ENCODE measurements at places on chromosomes 7 and 10.
A peak's percentile ranks its signal among the peaks of the same experiment; 100 is the strongest.

DNA sequence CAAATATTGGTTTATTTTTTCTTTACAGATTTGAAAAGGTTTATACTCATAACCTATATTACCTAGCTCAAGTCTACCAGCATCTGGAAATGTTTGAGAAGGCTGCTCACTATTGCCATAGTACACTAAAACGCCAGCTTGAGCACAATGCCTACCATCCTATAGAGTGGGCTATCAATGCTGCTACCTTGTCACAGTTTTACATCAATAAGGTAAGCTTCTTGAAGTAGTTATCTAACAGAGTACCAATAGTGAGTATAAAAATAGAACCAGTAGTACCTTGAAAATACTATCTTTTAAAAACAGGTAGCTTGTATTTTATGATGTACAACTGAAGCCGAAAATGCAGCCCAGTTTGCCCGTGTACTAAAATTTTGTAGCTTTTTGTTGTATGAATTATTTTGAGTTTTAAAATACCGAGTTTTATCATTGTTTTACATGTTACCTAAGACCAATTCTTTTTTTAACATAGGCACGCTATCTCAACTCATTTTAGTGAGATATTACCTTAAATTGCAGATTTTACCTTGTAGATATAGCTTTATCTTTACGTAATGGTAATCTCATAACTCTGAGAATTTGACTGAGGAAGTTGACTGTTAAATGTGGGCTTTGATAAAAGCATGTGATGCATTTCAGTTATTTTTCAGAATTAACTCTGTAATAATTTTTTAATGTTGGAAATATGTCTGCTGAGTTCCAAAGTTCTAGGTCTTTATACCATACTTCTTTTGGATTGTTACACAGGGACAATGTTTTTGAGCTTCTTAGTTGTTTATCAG lies 17.3 kb downstream of the KIFBP start:
- no peak for DNase-seq

DNA sequence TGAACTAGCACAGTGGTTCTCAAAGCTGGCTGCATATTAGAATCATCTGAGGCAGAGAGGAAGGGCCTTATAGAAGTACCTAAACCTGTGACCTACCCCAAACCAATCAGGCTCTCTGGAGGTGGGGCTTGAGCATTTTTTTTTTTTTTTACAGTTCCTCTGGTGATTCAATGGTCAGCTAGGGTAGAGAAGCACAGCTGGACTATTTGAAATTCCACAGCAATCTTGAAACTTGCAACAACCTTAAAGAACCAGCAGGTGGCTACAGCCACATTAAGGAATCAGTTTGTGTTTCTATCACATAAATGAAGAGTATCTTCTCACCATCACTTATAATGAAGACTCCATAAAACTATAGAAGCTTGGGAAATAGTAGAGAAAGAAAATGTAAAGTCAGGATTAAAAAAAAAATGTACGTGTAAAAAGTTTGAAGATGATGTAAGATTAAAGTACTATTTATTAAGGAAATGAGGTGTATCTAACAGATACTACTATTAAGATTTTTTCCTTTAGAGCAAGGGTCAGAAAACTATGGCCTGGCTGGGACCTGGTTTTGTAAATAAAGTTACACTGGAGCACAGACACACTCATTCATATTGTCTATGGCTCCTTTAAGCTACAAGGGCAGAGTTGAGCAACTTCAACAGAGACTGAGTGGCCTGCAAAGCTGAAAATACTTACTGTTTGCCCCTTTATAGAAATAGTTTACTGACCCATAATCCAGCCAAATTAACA lies 3.8 kb downstream of the RTKN2 start:
- peak; percentile 73 for DNase-seq

- peak; percentile 54 for DNase-seq
Observed at GRCh38 chr10:14904316-14904732, 25.7 kb downstream of the SUV39H2 start.

DNA sequence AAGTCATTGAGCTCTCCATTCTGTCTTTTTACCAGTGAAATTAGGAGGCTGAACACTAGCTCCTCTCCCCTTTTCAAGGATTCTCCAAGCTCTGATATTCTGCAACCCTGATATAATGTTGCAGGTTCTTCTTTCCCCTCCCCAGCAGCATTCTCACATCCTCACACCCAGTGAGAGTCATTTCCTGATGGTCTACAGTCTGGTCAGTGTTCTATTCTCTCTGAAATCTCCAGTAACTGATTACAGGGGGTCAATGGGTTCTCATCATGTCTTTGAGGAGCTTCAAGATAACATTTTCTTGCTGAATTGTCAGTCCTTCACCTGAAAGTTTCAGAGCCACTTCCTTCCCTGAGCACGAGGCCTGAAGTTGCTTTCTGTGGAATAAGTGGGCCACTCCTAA lies 299.4 kb downstream of the PTEN start:
- peak; percentile 46 for DNase-seq

DNA sequence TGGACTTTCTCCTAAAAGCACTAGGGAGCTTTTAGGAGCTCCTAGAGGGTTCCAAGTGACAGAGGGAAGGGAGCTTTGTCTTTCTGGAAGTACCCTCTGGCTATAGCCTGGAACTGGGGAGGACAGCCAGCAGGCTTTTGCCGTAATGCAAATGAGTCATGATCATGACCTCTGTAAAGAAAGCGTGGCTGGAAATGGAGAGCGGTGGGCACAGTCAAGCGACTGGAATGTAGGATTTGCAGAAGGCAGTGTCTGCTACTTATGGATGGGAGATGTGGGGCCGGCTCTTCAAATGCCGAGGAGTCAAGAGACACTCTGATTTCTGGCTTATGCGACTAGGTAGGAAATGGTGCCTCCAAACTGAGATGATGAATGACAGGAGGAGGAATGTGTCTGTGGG lies 34.6 kb upstream of the PLPP4 start:
- no peak for DNase-seq

- no peak for DNase-seq
Observed at GRCh38 chr10:115772606-115773005, 500.4 kb downstream of the GFRA1 start.

DNA sequence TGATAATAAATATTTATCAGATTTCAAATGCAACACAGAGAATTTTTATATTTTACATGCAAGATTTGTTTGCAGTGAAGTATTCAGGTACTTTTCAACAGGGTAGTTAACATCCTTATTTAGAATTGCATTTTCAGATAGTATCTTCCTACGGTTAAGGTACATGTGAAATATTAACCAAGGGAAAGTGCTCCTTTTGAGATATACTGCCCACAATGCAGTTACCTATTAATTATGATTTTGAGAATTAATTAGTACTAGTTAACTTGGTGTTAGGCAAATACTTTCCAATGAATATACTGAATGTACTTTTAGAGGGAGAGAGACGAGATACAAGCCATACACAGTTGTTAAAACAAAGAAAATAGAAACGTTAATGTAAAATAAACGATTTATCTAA lies 206.2 kb upstream of the YAE1 start:
- DNase-seq: no peak

GRCh38 chr7:39761449-39761848 lies 138.1 kb downstream of the RALA start:
- no peak for DNase-seq

DNA sequence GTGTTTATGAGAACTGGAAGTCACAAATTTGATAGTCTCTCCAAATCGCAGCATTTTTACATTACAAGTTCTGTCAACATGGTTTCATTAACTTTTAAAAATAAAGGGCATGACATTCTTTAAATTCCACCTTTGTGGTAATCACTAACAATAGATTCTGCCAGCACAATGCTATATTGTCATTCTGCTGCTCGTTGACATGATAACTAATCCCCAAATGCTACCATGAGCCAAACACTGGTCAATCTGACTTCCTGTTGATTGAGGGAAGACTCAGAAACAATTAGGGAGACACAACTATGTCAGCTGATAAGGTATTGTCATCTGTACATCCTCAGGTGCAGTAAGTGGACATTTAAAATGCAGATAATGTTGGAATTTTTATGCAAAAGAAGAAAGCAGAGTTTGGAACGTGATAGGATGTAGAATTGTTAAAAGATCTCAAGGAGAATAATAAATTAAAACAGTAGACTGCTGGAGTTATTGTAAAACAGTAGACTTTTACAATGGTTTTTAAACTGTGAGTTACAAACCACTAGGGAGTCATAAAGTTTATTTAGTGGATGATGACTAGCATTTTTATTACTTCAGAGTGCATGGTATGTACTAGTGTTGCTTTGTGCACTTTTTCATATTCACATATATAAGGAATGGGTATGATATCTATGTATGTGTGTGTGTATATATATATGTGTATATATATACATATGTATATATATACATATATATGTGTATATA lies 126.4 kb upstream of the DKK1 start:
- no peak for DNase-seq

- DNase-seq: no peak
Observed at GRCh38 chr7:54898659-54899340, 120.0 kb upstream of the EGFR start.

DNA sequence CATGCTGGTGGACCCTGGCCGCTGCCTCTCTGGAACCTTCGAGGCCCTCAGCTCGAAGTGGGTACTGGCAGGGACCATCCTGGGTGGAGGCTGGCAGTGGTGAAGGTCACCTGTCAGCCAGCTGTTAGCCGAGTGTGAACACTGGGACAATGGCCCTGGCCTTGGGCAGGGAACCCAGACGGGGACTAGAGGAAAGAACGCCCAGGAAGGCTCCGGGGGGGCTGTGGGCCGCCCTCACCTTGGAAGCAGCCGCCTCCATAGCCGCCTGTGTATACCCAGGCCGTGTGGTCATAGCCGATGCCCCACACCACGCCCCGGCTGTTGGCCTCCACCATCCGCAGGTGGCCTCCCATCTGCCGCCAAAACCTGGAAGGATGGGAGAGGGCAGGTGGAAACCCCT lies 17.6 kb downstream of the BHLHA15 start:
- DNase-seq: no peak

DNA sequence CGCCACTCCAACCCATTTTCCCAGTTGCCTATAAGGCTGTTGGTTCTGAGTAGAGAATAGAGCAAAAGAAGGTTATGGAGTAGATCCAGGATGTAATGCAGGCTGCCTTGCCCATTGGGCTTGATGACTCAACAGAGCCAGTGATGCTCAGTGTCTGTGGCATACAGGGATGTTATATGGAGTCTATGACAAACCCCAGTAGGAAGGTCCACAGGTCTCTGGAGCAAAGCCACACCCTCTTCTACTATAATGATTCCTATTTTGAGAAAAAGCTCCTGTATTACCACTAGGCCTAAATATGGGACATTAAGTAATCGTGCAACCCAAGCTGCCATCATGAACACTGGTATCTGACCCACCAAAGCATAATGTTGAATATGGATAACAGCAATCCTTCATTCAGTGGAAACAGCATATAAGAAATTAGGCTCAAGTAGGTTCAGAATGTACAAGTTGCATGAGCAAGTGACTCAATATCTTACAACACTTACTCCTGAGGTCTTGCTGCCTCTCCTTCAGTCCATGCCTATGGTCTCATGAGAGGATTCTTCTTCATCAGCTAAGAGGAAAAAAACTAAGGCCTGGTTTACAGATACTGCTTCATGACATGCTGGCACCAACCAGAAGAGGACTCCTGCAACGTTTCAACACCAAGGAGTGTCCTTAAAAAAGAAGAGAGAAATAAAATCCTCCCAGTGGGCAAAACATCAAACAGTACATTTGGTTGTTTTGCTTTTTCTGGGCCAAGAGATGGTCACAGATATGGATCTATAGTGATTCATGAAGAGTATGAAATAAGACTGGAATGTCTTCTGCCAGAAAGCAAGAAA lies 14.8 kb upstream of the FHIP2A start:
- DNase-seq: no peak

GRCh38 chr10:42953684-42954674 lies 122.9 kb upstream of the RET start:
- DNase-seq: no peak

GRCh38 chr10:110577056-110577455 lies 9.6 kb downstream of the SMC3 start:
- no peak for DNase-seq

- no peak for DNase-seq
Observed at GRCh38 chr7:139495580-139496125, 12.2 kb upstream of the KLRG2 start.

DNA sequence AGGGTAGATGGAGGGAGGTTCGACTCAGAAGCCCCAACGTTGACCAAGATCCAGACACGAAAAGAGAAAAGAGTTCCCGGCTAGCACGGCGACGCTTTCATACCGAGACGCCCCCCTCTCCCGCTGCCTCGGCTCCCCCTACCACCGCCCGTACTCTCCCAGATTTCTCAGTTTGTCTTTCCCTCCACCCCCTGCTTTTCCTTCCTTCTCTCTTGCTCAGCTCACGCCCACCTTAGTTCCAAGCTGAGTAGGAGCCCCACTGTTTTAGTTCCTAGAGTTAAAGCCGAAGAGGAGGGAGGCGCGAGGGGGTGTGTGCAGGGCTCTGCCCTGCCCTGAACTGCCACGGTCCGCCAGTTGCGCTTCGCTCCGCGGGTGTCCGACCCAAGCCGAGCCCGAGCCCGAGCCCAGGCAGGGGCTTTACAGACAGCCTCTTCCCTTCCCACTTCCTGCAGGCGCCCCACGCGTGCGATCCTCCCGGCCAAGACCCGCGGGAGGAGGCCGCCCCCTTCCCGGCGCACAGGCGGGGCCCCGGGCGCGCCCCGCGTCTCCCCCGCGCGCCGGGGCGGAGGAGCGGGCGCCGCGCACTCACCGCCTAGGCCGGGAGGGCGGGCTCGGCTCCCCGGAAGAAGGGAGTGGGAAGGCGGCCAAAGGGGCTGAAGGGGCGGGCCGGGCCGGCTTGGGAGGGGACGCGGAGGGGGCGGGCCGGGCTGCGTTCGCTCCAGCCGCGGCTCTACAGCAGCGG lies at the start of gene EPHB6:
Gene EPHB6, plus strand, starts transcription at position 705 of the 742 bp plus-strand sequence. CDS start 8,152 bp downstream, outside the sequence.
- DNase-seq: peak; percentile 89

DNA sequence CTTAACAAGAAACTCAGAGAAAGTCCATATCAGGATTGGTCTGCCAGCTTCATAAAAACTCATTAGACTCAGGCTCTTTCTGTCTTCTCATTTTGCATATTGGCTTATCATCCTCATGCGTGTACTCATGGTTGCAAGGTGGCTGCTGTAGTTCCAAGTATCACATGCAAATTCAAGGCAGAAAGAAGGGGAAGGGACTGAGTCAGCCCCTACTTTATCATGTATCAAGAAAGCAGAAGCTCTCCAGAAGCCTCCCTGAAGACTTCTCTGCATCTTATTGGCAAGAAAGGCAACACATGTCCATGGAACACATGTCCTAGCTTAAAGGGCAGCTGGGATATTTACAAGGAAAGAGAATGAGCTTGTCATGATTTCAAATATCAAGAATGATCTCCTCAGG lies 19.4 kb upstream of the EZH2 start:
- peak; percentile 26 for DNase-seq

- DNase-seq: no peak
Observed at GRCh38 chr7:133391206-133391605, 138.3 kb downstream of the EXOC4 start.

GRCh38 chr10:64733980-64734379 lies 1212.8 kb downstream of the REEP3 start:
- no peak for DNase-seq

- no peak for DNase-seq
Observed at GRCh38 chr7:47546733-47547494, 35.0 kb downstream of the TNS3 start.

- no peak for DNase-seq
Observed at GRCh38 chr7:11830582-11831155, 1.3 kb downstream of the THSD7A start.
